Skeletal muscle cell (primary cell): ENCODE measurements at places on chromosomes 1 and 21.
A peak's percentile ranks its signal among the peaks of the same experiment; 100 is the strongest.

DNA sequence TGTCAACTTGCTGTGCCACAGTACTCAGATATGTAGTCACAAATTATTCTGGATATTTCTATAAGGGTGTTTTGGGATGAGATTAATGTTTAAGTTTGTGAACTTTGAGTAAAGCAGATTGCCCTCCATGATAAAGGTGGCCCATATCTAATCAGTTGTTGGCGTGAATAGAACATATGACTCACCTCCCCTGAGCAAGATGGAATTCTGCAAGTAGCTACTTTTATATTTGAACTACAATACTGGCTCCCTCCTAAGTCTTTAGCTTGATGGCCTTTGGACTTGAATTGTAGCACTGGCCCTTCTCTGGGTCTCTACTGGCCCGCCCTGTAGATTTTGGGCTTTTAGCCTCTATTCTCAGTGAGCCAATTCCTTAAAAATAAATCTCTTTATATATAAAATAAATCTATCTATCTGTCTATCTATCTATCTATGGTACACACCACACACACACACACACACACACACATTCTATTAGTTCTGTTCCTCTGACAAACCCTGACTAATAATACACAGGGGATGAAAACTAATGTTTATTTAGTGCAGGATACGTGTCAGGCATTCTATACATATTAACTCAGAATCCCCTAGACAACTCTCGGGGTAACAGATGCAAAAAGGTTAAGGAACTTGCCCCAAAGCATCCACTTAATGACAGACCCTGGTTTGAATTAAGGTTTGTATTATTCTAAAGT, 37.9 kb upstream of the PDC start:
- DNase-seq = peak; percentile 78

- no peak for DNase-seq
Observed at GRCh38 chr1:47725511-47725991, 271.6 kb downstream of the TRABD2B start.

- no peak for DNase-seq
Observed at GRCh38 chr1:201786824-201787223, 42.1 kb upstream of the IPO9 start.

GRCh38 chr1:205962821-205963221, 19.6 kb upstream of the SLC26A9 start:
- DNase-seq = no peak

DNA sequence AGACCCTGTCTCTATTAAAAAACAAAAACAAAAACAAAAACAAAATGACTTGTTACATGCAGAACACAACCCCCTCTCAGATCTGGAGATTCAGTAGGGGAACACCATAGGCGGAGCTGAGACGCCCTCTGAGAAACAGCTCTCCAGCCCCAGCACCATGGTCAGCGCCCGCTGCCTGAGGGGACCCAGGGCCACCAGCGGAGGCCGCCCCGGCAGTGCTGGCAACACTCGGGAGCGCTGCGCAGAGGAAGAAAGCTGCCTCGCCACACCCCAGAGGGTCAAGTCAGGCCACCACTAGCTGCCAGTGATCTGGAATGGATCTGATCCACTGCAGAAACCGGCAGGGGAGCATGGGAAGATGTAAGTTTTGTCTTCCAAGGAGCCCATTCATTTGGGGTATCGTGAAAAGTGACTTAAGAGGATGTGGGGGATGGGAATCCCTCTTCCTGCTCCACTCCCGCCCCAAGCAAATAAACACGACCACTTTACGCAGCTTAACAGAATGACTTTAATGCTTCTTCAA, 3.1 kb downstream of the ACTA1 start:
- no peak for DNase-seq

GRCh38 chr1:186578325-186579016, 101.8 kb downstream of the PTGS2 start:
- no peak for DNase-seq

DNA sequence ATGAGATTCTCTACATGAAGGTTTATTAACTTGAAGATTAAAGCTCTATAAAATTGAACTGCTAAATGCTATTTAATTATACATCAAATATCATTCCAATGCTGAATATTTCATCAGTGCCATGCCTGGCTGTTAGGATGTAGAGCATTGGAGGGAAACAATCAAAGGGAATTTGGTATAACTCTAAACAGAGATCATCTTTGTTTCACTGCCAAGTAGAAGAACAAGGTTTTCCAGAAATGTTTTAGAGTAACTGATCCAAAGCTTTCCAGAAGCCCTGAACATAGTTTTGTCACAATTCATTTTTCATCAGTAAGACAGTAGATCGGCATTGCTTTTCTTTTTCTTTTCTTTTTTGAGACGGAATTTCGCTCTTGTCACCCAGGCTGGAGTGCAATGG, 5.9 kb upstream of the DSTYK start:
- no peak for DNase-seq

DNA sequence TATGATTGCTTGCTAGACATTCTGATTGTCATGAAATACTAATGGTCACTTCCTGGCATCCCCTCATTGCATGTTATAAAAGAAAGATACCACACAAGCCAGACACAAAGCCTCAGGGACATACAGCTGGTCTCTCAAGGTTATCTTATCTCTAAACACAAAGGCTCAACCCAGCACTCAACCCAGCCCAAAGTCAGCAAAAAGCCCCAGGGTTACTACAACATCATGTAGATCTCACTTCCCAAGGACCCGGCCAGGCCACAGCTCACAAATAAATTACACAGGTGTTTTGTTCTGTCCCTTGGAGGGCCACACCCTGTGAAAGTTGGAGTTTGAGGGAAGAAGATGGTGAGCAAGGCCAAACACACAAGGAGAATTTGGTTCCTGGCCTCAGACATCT, 109.7 kb upstream of the BARHL2 start:
- no peak for DNase-seq

- no peak for DNase-seq
Observed at GRCh38 chr1:63620671-63621070, 27.5 kb downstream of the PGM1 start.

- no peak for DNase-seq
Observed at GRCh38 chr1:208179961-208180409, 64.2 kb downstream of the PLXNA2 start.
